ENCODE measurements at places on chromosomes 6 and 20. TPM values are rescaled to one million over a fixed set of nuclear protein-coding genes. Genes with fewer than 3 reads are reported as not detected.
A peak's percentile ranks its signal among the peaks of the same experiment; 100 is the strongest.

DNA sequence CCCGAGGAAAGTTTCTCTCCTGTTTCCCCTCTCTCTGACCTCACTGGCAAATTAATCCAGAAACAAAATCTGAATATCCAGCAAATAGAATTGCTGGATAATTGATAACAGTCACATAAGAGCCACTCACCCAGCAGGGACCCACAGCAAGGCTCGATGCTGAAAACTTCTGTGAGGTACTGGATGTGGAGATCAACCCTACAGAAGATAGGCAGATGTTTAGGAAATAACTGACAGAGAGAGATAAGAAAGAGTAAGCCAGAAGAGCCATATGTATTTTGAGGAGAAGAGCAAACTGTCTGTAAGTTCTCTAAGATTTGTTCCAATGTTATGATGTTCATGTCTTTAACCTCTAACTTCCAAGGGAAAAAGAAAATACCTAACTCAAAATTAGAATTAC, 59.7 kb downstream of the PKHD1 start:
- H3K4me3 ChIP-seq: no peak overlapping the region
- H3K27me3 ChIP-seq: peaks cover 2% of the 10 kb centered on the region
- no peaks in the 10 kb centered on the region for H3K36me3 ChIP-seq

DNA sequence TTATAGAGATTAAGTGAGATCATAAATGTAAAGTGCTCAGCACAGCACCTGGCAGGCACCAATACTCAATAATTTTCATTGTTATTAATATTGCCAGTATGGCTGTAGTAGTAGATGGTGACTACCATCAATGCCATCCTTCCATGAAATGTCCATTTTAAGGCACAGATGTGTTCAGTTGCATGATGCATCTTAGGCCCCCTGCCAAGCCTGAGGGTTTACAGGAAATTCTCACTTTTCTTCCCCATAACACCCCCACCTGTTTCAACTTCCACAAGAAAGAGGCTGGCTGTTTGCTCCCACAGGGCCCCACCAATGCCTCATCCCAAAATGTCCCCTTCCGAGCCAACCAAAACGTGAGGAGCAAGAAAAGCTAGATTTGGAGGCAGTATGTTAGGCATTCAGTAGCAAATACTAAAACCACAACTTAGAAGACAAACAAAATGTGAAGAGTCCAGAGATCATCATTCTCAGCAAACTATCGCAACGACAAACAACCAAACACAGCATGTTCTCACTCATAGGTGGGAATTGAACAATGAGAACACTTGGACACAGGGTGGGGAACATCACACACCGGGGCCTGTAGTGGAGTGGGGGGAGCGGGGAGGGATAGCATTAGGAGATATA, 110.6 kb upstream of the NHSL1 start:
- peaks cover 5% of the 10 kb centered on the region for H3K27me3 ChIP-seq
- H3K4me3 ChIP-seq: no peak overlapping the region
- no peak overlapping the region for H3K27ac ChIP-seq
- no peaks in the 10 kb centered on the region for H3K4me1 ChIP-seq
- DNase-seq: no peak

DNA sequence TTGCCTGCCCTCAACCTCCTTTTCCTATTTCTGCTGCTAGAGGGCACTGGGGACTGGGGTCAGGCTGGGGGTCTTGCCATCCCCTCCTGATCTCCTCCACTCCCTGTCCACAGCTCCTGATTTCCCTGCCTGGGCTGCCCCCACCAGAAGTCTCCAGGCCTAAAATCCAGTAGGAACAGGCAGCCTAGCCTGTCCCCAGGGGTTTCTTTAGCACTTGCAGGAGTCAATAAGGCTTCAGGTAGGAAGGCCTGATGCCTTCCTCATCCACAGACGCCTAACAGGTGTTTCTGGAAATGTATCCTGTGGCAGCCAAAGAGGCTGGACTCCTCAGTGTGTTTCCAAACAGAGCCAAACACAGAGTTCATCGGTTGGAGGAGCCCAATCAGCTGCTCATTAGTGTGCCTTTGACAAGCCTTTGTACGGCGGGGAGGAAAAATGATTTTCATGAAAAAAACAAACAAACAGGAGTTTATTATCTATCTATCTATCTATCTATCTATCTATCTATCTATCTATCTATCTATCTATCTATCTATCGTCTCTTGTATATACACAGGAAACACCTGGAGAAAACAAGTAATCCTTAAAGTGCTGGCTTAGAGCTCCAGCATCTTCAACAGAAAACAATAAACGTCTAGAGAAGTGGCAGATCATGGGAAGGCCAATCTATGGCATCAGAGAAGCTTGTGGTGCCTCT, 3.7 kb upstream of the RAET1E start:
- H3K27ac ChIP-seq: no peak overlapping the region
- no peak for DNase-seq
- no peak overlapping the region for H3K4me3 ChIP-seq
- peaks cover 16% of the 10 kb centered on the region for H3K27me3 ChIP-seq

DNA sequence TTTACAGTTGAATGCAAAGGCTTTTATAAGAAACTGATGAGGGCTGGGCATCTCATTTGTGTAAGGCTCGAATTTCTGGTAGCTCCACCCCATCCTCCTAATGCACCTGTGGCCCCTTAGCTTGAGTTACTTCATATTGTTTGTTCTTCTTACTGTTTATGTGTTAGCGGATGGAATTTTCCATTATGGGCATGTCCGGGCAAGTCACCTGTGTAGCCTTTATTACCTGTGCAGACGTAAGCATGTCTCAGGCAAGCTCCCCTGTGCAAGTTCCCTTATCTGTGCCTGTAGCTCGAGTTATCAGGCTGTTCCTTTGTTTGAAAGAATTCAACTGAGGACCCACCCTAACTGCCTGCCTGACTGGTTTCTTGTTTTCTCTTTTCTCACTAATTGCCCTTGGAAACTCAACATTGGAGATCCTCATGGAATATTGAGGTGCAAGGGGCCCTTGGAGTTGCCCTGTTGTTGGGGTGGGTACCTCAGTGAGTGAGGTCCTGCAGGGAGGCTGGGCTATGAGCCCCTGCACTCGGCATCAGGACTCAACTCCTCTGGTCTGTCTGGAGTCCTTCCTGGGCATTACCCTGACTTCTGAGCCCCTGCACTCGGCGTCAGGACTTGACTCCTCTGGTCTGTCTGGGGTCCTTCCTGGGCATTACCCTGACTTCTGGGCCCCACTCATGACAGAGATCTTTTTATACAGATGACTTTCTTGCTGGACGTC, 207.9 kb upstream of the SULF2 start:
- no peaks in the 10 kb centered on the region for H3K36me3 ChIP-seq
- H3K27ac ChIP-seq: no peak overlapping the region
- H3K27me3 ChIP-seq: no peaks in the 10 kb centered on the region
- no peak overlapping the region for H3K4me3 ChIP-seq
- H3K4me1 ChIP-seq: no peaks in the 10 kb centered on the region

GRCh38 chr20:36736451-36737182, 9.3 kb downstream of the NDRG3 start:
- H3K36me3 ChIP-seq: peaks cover 2% of the 10 kb centered on the region
- no peak overlapping the region for H3K27ac ChIP-seq
- DNase-seq: no peak
- peaks cover 23% of the 10 kb centered on the region for H3K4me1 ChIP-seq

The OR2H2 gene
- total RNA-seq: not detected

GRCh38 chr6:45783716-45784115, 231.9 kb downstream of the CLIC5 start:
- no peak for DNase-seq
- H3K27ac ChIP-seq: no peak overlapping the region
- no peaks in the 10 kb centered on the region for H3K36me3 ChIP-seq

The LTV1 gene
- 67.9 TPM for total RNA-seq

The MUC22 gene
- not detected for total RNA-seq

GRCh38 chr6:14865531-14866100, 380.3 kb upstream of the JARID2 start:
- peaks cover 28% of the 10 kb centered on the region for H3K4me1 ChIP-seq
- peaks cover 3% of the 10 kb centered on the region for H3K27me3 ChIP-seq
- no peak for DNase-seq
- H3K36me3 ChIP-seq: peaks cover 7% of the 10 kb centered on the region
- H3K4me3 ChIP-seq: no peak overlapping the region
- peak overlapping the region; percentile 9 for H3K27ac ChIP-seq

The ARMC2 gene
- total RNA-seq: 3.9 TPM

- DNase-seq: no peak
- no peaks in the 10 kb centered on the region for H3K27me3 ChIP-seq
These were observed 155.5 kb downstream of the CDH4 start for GRCh38 chr20:61407561-61407960.

GRCh38 chr6:11227698-11228097, 4.8 kb downstream of the NEDD9 start:
- no peaks in the 10 kb centered on the region for H3K27me3 ChIP-seq
- DNase-seq: no peak
- H3K4me1 ChIP-seq: peaks cover 83% of the 10 kb centered on the region
- no peak overlapping the region for H3K27ac ChIP-seq

GRCh38 chr6:107354451-107354850, 104.9 kb downstream of the PDSS2 start:
- no peak overlapping the region for H3K27ac ChIP-seq
- H3K27me3 ChIP-seq: no peaks in the 10 kb centered on the region
- no peak overlapping the region for H3K4me3 ChIP-seq
- no peaks in the 10 kb centered on the region for H3K36me3 ChIP-seq
- no peaks in the 10 kb centered on the region for H3K4me1 ChIP-seq

GRCh38 chr6:166450167-166450873, 67.6 kb upstream of the MPC1 start:
- H3K4me1 ChIP-seq: no peaks in the 10 kb centered on the region
- H3K4me3 ChIP-seq: no peak overlapping the region
- H3K36me3 ChIP-seq: no peaks in the 10 kb centered on the region
- no peaks in the 10 kb centered on the region for H3K27me3 ChIP-seq
- no peak overlapping the region for H3K27ac ChIP-seq

- peaks cover 2% of the 10 kb centered on the region for H3K27me3 ChIP-seq
- H3K4me1 ChIP-seq: peaks cover 9% of the 10 kb centered on the region
- no peak overlapping the region for H3K27ac ChIP-seq
- H3K36me3 ChIP-seq: no peaks in the 10 kb centered on the region
- no peak for DNase-seq
These were observed 60.1 kb upstream of the OGFRL1 start for GRCh38 chr6:71228461-71229041.

DNA sequence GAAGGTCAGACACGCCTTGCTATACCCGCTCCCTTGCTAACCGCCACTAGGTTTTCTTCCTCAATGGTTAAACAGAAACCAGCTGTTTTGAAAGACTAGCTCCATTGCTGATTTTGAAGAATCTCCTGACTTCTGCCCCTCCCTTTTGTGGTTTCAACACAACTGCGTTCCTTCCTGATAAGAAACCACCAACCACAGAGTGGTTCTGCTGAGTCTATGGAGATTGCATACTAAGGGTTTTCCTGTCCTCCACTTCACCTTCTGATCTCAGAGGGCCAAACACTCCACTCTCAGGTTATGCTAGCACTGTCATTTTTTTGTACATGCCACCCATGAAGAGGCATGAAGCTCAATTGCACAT, 207.9 kb downstream of the MYLK4 start:
- peaks cover 11% of the 10 kb centered on the region for H3K36me3 ChIP-seq
- peaks cover 66% of the 10 kb centered on the region for H3K27me3 ChIP-seq
- peaks cover 39% of the 10 kb centered on the region for H3K4me1 ChIP-seq

GRCh38 chr20:32325706-32326503, 32.2 kb upstream of the ASXL1 start:
- peak overlapping the region; percentile 11 for H3K27ac ChIP-seq
- DNase-seq: no peak
- no peak overlapping the region for H3K4me3 ChIP-seq
- no peaks in the 10 kb centered on the region for H3K27me3 ChIP-seq
- H3K4me1 ChIP-seq: peaks cover 11% of the 10 kb centered on the region

- no peak for DNase-seq
- H3K27me3 ChIP-seq: peaks cover 17% of the 10 kb centered on the region
- H3K4me3 ChIP-seq: no peak overlapping the region
- no peaks in the 10 kb centered on the region for H3K36me3 ChIP-seq
These were observed 104.8 kb downstream of the SOBP start for GRCh38 chr6:107594736-107595135.

- peak overlapping the region; percentile 62 for H3K27ac ChIP-seq
- H3K4me1 ChIP-seq: peaks cover 60% of the 10 kb centered on the region
- no peak for DNase-seq
- no peak overlapping the region for H3K4me3 ChIP-seq
- H3K27me3 ChIP-seq: no peaks in the 10 kb centered on the region
These were observed 35.0 kb downstream of the SYTL3 start for GRCh38 chr6:158684745-158685324.

- no peak overlapping the region for H3K4me3 ChIP-seq
- no peak overlapping the region for H3K27ac ChIP-seq
- H3K27me3 ChIP-seq: no peaks in the 10 kb centered on the region
- peaks cover 6% of the 10 kb centered on the region for H3K4me1 ChIP-seq
- peaks cover 2% of the 10 kb centered on the region for H3K36me3 ChIP-seq
- DNase-seq: no peak
These were observed 441.1 kb upstream of the JARID2 start for GRCh38 chr6:14804785-14805210.

DNA sequence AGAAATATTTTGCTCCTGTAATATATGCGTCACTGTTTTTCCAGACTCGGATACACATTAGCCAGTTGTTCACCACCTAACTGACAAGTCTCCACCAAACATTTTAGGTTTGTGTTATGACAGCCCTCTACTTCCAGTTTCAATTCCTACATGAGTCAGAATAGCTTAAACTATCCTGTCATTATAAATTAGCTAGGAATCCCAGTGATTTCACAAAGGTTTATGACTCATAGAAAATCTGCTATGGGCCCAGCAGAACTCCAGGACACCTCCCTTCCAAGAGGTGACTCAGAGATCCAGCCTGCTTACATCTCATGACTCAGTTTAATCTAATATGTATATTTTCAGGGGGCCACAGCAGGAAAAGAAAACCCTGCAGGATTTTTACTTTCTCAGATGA, 17.4 kb upstream of the PLCB4 start:
- peaks cover 3% of the 10 kb centered on the region for H3K27me3 ChIP-seq
- no peaks in the 10 kb centered on the region for H3K36me3 ChIP-seq
- no peak overlapping the region for H3K4me3 ChIP-seq
- H3K27ac ChIP-seq: no peak overlapping the region
- H3K4me1 ChIP-seq: no peaks in the 10 kb centered on the region

- no peak overlapping the region for H3K4me3 ChIP-seq
- peaks cover 91% of the 10 kb centered on the region for H3K4me1 ChIP-seq
- no peak for DNase-seq
- peak overlapping the region; percentile 62 for H3K27ac ChIP-seq
These were observed 506.0 kb upstream of the JARID2 start for GRCh38 chr6:14739827-14740226.

The DNMT3B gene
- 0.93 TPM for total RNA-seq

The CLIC5 gene
- total RNA-seq: 1.3 TPM

DNA sequence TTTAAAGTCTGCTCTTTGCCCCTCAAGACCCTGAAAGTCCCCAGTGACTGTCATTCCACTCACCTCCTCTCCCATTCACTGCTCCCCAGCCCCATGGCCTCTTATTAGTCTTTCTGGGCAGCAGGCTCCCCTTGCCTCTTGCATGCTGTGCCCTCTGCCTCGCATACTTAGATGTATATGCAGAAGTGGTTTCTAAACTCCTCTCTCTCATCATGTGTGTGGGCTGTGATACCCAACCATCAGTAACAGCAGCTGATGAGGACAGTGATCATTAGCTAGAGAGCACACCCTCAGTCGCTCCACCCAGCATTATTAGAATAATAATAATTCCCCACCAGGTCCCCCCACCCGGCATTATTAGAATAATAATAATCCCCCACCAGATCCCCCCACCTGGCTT, 14.5 kb downstream of the PKIG start:
- H3K4me1 ChIP-seq: peaks cover 23% of the 10 kb centered on the region
- peaks cover 2% of the 10 kb centered on the region for H3K36me3 ChIP-seq
- no peaks in the 10 kb centered on the region for H3K27me3 ChIP-seq
- no peak for DNase-seq
- H3K4me3 ChIP-seq: no peak overlapping the region
- no peak overlapping the region for H3K27ac ChIP-seq
